CD4-positive, alpha-beta T cell (primary cell): ENCODE measurements at places on chromosomes 3 and 15.

GRCh38 chr3:130379274-130379673 lies 33.8 kb downstream of the COL6A5 start:
- no peak for DNase-seq

GRCh38 chr3:169144731-169145130 lies 518.8 kb downstream of the MECOM start:
- DNase-seq = no peak

- peak; percentile 73 for DNase-seq
These were observed 167.8 kb downstream of the FOXP1 start for GRCh38 chr3:71415681-71416122.

DNA sequence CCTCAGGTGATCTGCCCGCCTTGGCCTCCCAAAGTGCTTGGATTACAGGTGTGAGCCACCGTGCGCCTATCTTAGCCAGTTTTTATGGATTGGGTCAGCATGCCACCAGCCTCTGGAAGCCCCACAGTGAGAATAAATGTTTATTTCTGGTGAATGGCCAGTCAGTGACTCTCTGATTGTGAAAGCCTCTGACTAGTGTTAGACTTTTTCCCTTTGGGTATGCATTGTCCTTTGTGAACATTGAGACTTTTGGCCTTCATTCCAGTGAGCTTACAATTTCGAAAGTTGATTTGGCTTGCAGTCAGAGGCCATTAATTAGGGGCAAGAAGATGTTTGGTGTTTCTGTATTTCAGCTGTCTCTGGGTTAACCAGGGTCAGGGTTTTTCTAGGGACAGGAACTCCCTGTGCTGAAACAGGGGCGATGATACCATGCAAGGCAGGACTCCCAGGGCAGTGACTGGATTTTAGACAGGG lies 274.5 kb upstream of the C2CD4B start:
- DNase-seq = no peak

DNA sequence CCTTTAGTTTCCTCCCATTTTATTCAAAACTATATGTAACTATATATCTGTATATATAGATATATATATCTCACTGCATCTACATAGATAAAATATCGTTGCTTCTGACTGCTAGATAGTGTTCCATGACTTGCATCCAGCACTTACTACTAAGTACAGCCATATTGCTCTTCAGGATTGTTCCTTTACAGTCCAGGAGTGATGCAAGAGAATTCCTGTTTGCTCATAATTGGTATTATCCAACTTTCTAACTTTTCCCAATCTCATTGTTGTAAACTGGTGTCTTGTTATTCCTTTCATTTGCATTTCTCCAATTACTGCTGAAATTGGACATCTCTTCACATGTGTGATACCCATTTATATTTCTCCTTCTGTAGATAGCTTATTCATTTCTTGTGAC lies 99.8 kb upstream of the STRIT1 start:
- no peak for DNase-seq

DNA sequence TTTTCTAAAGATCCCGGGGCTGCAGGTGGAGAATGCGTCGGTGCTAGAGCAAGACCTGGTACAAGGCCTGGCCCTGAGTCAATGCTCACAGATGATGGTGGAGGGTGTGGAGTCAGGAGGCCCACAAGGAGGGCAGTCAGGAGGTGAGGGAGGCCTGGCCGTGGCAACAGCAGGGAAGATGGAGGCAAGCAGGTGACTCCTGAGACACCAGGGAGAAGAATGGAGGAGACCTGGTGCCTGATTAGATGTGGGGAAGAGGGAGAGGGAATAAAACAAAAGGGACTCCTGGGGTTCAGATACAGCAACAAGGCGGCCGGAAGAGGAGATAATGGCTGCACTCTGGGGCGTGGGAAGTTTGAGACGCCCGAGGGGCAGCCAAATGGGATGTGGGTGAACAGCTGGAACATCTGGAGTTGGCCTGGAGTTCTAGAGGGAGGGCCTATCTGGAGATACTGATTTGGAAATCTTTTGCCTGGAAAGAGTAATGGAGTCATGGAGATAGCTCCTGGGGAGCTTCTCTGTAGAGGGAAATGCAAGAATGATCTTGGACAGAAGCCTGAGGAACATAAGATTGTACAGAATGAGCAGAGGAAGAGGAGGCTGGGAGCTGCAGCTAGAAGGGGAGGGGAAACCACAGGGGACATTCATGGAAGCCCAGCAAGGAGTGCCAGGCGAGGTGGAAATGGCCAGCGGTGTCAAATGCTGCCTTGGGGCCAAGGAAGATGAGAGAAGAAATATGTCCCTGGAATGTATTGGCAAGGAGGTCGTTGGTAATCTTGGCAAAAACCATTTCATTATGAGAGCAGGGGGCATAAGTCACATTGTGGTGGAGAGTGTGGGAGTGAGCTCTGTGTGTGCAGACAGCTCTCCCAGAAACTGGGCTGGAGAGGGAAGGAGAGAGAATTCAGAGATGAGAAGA lies 67.5 kb upstream of the CORO2B start:
- DNase-seq = no peak

DNA sequence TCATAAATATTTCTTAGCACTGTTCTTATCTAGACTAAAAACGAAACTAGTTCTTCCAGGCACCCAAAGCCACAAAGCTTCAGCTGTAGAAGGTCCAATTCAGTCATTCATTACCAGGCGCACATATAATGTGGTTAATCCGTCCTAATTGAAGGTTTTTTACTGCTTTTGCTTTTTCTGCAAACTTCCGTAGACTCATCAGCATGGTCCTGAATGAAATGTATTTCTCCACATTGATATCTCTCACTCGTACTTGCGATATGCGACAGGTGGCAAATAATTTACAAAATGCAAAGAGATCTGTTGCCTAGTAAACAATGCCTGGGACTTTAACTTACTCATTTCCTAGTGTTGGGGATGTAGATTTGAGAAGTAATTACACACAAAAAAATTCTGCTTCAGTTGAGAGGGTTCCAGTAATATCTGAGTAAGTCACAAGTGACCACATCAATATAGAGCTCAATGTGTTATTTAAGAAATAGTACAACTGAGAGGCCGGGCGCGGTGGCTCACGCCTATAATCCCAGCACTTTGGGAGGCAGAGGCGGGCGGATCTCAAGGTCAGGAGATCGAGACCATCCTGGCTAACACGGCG lies 75.0 kb upstream of the MBNL1 start:
- DNase-seq = no peak

GRCh38 chr15:77295446-77295845 lies 124.5 kb downstream of the PEAK1 start:
- DNase-seq = no peak

DNA sequence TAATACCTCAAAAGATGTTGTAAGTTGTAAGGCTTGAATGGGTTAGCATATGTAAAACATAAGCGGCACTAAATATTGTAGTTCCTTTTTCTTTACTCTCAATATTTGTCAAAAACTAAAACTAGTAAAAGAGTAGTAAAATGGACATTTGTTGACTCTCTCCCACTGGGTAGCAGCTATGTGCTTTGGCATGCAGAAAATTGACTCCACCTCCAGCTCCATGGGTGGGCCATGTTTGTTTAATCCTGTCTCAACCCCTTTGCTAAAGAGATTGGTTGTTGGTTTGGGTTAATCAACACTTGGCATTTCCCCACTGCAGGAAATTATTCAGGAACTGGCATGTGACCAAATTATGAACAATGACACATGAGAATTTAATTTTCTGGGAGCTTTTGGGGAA lies 114.8 kb downstream of the EOMES start:
- DNase-seq = no peak

GRCh38 chr3:188046561-188047211 lies 107.3 kb upstream of the LPP start:
- no peak for DNase-seq

DNA sequence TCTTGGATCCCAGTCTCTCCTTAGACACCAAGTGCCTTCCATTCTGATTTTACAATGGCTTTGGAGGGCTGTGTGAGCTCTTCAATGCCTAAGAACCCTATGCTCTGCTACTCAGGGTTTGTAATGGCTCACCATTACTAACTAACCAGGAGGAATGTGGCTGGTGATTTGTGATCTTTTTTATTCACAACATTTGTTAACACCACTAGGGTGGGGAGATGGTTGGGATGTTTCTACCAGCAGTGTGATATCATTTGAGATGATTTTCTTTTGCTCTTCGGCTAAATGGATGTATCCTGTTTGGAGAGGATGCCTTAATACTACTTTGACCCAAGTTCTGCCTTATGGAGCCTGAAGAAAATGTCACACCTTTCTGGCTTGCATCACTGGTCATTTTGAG lies 226.9 kb downstream of the MFSD1 start:
- no peak for DNase-seq

DNA sequence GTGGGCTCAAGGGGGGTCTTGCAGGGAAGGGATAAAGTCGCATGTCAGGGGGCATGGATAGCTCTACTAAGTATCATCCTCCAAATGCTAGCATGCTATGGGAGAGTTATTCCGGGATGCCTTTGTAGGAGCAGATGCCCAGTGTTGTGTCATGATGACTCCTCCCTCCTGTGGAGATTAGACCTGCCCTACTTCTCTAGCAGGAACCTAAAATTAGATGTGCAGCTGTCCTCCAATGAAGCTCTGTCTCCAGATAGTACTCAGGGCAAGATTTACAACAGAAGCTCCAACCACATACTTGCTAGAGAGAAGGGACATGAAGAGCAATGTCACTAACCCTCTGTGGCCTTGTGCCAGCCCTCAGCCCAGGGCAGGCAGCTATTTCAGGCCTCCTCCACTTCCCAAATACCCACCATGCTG lies 82.5 kb downstream of the AGBL1 start:
- no peak for DNase-seq

- no peak for DNase-seq
These were observed 56.2 kb downstream of the GREM1 start for GRCh38 chr15:32774022-32774421.
